GOT3 (cell line): ENCODE measurements at places on chromosomes 13 and 19.

GRCh38 chr13:62537593-62537992 is 1121.9 kb upstream of the PCDH20 start:
- no peak for DNase-seq

- DNase-seq, result no peak
Measured at GRCh38 chr13:64505336-64505910, 2724.7 kb downstream of the PCDH9 start.

- no peak for DNase-seq
Measured at GRCh38 chr19:40312533-40312932, 27.4 kb upstream of the AKT2 start.

DNA sequence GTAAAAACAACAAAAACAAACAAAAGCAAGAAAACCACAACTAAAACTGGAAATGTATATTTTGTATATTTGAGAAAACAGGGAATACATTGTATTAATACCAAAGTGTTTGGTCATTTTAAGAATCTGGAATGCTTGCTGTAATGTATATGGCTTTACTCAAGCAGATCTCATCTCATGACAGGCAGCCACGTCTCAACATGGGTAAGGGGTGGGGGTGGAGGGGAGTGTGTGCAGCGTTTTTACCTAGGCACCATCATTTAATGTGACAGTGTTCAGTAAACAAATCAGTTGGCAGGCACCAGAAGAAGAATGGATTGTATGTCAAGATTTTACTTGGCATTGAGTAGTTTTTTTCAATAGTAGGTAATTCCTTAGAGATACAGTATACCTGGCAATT is 17.1 kb downstream of the KLF5 start:
- DNase-seq, result no peak

DNA sequence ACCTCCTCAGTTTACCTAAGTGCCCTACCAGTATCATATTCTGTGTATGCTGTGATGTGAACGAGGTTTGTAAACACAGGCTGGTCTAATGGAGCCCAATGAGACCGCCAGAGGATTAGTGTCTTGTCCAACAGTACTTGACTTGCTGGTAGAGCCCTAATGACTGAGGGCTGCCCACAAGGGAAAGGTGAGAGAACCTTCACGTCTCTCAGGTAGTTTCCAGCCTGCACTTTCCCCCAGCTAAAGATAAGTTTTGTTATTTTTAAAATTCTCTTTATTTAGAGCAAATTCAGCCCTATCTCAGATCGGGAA is 498 bp upstream of the RBM26 start:
- no peak for DNase-seq

- DNase-seq, result no peak
Measured at GRCh38 chr19:11169896-11170678, 14.5 kb upstream of the SPC24 start.

DNA sequence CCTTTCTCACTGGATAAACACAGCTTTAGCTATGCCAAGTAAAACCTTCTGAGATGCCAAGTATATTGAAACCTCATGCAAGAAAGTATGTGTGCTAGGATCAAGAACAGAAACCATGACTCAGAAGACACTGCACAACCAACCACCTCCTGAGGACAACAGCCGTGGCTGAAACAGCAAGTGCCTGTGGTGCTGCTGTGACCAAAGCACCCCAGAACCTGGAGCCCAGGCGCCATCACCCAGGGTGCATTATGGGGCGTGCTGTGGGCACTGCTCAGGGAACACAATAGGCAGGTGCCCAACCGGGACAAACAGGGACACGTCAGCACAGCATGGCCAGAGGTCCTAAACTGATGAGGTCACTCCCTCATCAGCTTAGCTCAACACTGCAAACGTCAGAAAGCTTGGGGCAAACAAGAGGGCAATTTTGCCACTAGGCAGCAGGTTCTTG is 101.3 kb upstream of the SLC15A1 start:
- no peak for DNase-seq

DNA sequence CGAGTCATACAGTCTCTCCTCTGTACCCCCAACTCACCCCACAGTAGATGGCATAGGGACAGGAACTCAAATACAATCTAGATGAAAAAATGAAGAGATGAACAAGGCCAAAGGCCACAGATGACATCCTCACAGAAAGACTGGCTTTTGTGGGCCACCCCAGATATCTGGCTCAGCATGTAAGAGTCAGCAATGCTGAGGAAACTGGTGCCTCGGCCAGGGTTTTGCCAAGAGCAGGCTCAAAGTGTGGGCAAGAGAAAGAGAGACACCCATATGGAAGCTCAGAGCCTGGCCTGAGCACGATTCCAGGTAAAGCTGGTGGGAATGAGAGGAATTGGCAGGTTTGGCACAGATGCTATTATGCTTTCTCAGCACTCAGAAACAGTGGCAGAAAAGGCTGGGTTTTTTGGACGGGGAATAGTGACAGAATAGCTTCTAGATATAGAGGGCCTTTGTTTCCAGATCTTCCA is 460.6 kb downstream of the FOXO1 start:
- no peak for DNase-seq

DNA sequence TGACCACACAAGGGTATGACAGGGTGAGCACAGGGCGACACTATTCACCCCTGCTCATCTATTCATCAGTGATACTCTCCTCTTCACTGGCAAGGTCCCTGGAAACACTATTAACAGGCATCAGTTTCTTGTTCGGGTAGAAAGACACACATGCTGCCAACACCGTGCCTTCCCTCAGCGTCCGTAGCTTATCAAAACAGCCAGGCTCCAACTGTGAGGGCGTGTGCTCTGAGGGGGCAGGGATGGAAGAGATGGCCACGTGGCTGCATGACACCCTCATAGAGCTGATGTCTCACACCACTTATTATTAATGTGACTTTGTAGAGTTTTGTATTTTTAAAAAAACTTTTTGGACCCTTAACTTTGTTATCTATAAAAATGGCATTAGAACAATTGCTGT is 160.3 kb downstream of the ITGBL1 start:
- no peak for DNase-seq

DNA sequence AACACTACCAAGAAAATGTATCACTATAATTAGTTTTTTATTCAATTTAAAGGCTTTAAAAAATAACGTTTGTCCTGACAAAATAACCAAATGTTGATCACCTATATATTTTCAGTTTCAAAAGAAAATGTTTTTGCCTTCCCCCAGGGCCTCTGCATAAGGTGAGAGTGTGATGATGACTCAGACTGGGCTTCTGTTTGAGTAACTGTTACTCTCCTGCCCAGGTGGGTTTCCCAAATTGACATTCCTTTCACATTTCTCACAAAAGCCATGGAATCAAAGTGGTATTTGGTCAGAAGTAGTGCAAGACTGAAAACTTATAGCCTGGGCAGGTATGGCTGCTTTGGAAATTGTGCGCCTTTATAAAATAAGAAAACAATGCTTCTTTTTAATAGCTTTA is 180.6 kb downstream of the COG6 start:
- no peak for DNase-seq
